ENCODE measurements at places on chromosomes 3 and 15.

DNA sequence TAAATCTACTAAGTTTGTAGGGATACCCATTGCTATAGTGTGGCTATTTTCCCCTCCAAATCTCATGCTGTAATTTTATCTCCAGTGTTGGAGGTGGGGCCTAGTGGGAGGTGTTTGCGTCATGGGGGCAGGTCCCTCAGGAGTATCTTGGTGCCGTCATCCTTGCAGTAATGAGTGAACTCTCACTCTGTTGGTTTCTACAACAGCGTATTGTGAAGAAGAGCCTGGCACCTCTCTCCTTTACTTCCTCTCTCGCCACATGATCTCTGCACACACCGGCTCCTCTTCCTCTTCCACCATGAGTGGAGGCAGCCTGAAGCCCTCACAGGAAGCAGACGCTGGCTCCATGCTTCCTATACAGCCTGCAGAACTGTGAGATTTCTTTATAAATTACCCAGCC lies 34.0 kb upstream of the TRPM1 start:
- no peak for DNase-seq

DNA sequence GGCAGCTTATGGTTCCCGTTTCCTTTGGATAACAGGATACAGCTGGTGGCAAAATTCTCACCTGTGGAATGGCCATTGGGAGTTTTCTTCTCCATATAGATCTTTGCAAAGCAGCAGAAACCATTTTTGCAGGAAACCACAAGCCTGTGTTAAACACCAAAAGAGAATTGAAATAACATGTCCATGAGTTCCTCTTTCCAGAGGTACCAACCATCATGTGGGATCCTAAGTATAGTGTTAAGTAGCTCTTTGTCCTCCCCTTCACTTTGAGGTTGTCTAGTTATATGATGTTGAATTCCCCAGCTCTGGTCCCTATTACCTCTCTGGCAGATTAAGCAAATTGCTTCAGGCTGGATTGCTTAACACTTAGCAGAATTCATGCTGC lies 94.9 kb downstream of the AKAP13 start:
- no peak for DNase-seq

- no peak for DNase-seq
Observed at GRCh38 chr3:42189001-42189460, 77.0 kb downstream of the CCK start.

DNA sequence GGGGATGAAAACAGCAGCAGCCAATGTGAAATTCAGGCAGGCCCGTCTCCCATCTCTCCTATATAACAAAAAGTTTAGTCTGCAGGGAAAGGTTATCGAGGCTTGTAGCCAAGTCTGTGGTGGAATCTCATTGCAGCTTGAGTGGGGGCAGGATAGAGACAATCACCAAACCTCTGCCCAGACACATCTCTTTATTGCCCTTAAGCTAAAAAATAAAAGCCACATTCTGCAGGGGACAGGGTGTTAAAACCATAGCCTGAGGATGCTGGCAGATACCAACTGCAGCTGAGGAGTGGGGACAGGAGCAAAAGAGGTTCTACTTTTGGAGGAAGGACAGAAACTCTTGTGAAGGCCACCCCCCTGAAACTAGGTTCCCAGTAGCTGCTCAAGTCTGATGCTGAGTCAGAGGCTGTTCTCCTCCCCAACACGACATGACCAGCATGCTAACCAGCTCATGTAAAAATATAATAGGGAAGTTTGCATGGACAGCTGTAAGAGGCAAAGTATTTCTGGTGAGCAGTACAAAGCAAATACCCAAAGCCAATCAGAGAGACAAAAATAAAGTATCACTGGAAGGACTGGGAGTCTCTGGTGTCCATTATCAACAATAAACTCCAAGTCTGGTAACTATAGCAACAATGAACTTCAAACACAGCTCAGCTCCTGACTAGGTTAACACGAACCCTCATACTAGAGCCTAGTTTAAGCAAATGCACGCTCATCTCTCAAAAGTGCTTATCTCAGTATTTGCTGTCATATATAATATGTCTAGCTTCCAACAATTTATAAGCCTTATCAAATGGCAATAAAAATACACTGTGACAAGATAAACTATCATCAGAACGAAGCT lies 362.2 kb upstream of the SLCO3A1 start:
- no peak for DNase-seq

DNA sequence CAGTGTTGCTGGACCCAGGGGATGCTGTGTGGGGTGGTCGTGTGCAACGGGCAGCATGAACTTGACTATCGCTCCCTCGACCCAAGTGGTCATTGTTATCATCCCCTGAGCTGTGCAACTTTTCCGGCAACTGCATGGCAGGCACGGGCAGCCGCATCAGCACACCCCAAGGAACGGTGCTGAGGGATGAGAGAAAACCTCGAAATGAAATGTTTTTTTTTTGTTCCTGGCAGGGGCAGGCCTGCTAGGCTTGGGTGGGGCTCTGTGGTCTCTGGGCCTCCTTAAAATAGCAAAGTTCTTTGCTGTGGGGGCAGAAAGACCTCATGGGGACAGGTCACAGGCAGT lies 51.4 kb downstream of the CORO2B start:
- DNase-seq = no peak

GRCh38 chr3:109819734-109820133 lies 482.4 kb upstream of the DPPA4 start:
- DNase-seq = no peak

DNA sequence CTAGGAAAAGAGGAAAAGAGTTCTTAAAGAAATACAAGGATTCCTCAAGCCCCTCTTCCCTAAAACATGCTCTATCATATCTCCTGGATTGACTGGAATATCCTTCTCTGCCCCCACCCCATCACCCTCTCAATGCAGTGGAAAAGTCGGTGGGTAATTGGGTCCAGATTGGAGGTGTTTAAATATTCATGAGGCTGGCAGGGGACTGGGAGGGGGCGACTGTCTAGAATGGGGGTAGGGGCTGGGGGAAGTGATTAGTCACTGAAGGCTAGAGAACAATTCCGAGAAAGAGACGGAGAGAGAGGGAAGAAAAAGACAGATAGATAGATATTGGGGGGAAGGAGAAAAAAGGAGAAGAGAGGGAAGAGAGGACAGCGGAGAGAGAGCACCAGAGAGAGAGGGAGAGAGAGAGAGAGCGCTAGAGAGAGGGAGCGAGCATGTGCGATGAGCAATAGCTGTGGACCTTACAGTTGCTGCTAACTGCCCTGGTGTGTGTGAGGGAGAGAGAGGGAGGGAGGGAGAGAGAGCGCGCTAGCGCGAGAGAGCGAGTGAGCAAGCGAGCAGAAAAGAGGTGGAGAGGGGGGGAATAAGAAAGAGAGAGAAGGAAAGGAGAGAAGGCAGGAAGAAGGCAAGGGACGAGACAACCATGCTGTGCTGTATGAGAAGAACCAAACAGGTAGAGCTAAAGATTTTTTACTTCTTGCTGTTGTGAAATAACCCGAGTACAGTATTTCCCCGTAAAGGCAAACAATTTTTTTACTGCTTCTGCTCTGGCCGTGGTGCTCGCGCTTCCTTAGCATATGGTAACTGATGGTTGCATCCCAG lies at the start of gene GAP43:
TSS of gene GAP43 (plus strand) at position 467 of the 825 bp plus-strand sequence. CDS start at position 647, 180 bp downstream.
- peak; percentile 56 for DNase-seq

DNA sequence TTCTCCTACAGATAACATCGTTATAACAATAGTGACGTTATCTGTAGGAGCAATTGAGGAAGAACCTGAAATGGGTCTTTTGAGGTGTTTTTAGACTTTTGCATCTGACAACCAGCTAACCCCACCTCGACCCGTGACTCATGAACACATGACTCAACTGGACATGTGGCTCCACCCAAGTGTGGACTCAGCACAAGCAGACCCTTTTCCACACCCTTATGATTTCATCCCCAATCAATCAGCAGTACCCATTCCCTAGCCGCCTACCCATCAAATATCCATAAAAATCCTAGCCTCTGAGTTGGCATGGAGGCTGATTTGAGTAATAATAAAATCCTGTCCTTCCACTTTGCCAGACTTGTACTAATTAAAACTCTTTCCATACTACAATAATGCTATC lies 255.4 kb downstream of the ARPP21 start:
- DNase-seq = no peak

GRCh38 chr15:96627031-96627568 lies 296.6 kb downstream of the NR2F2 start:
- DNase-seq = no peak

GRCh38 chr3:159080256-159080655 lies 278.4 kb downstream of the MFSD1 start:
- no peak for DNase-seq

DNA sequence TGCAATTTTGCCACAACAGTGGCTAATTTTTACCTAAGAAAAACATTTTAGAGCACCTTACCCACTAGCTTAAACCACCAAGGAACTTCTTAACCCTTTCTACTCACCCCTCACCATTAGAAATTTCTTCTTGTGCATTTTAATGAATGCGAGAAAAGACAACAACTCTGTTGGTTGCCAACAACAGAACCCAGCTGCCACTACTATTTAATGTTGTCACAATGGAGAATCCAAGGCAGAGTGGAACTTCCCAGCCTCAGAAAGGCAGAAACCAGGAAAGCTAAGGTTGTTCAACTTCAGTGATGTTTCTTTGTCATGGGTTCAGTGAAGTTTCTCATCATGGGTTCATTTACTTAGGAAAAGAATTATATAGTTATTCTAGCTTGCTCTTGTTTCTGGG lies 325.2 kb upstream of the ARL6 start:
- no peak for DNase-seq

GRCh38 chr15:99753066-99753465 lies 19.8 kb upstream of the LYSMD4 start:
- no peak for DNase-seq

GRCh38 chr3:50251220-50251619 lies 15.2 kb downstream of the GNAI2 start:
- no peak for DNase-seq

- no peak for DNase-seq
Observed at GRCh38 chr15:41331281-41331680, 1.1 kb downstream of the OIP5 start.

DNA sequence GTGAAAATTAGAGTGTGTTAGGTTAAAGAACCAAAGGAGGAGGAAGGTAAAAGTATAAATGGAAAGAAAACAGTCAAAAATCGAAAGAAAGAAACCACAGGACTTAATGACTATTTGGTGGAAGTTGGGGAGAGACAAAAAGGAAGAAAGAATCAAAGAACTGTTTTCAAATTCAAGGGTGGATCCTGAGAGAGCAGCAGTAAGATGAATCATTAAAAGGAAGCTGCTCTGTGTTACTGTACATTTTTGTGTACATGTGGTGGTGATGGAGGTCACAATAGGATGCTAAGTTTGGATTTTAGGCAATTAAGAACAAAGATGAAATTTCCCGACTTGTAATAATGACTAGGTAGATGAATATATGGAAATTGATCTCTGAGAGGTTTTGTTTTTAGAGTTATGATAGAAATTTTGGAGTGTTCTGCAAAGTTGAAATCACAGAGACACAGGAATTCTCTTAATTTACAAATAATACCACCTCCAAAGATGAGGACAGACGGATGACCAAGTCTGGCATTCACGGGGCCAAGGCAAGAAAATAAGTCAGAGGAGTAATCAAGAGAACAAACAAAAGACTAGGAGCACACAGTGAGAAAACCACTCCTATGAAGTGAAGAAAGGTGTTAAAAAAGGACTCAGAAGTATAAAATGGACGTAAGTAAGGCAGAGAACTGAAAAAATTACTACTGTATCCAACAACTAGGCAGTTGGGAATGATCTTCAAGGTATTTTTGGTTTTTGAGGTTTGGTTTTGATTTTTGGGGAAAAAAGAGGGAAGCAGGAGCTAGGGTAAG lies 7.1 kb downstream of the DHX36 start:
- no peak for DNase-seq

DNA sequence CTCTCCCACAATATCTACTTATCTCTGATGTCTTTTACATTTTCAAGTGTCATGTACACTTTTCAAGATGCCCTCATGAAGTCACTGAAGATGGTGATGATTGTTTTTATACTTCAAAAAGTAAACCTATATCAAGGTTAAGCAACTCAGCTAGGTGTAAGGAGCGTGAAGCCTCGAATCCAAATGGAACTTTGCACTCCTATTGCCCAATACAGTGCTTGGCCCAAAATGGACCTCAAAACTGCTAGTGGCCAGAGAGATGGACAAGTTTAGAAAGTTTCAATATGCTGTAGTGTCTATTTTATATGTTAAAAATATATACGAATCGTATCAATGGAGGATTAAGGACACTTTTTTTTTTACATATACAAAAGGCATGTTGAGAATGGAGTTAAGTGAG lies 167.7 kb downstream of the CHL1 start:
- no peak for DNase-seq

DNA sequence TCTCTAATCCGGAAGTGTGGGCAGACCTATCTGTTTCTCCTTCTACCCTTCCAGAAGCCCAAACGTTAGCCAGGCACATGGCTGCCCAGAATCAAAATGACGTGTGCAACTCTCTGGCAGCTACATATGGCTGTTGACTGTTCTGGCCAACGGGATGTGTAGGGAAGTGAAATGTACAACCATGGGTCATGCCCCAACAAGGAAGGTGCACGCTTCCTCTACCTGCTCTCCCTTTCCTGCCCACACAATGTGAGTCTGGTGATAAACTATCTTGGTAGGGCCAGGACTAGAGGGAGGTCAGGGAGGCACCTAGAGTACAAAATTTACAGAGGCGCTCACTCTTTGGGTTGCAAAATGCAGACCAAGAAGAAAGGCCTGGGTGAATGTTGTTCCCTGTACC lies 495.9 kb upstream of the PROK2 start:
- DNase-seq = no peak

GRCh38 chr15:22978691-22979237 lies 1.4 kb downstream of the CYFIP1 start:
- no peak for DNase-seq

DNA sequence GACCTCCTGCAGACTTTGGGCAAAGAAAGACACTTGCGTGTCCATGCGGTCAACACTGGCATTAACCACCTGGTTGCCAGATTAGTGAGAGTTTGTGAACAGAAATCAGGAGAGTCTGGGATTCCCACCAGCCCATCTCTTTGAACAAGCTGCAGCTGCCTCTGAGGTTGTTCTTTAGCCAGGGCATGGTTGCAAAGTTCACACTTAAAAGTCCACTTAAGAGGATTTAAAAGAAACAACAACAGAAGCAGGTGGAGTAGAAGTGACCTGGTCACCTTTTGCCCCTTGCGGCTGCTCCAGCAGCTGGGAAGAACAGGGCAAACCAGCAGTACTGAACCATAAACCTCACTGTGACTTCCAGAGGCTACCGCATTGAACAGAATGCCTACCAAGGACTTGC lies 97.3 kb downstream of the FOXB1 start:
- no peak for DNase-seq

GRCh38 chr3:112038863-112039262 lies 4.3 kb downstream of the TMPRSS7 start:
- DNase-seq = peak; percentile 10

- no peak for DNase-seq
Observed at GRCh38 chr3:3177861-3178497, 1.5 kb downstream of the CRBN start.

- DNase-seq = no peak
Observed at GRCh38 chr15:77774350-77774749, 141.6 kb upstream of the LINGO1 start.

GRCh38 chr15:83486363-83486762 lies 39.2 kb downstream of the SH3GL3 start:
- no peak for DNase-seq

DNA sequence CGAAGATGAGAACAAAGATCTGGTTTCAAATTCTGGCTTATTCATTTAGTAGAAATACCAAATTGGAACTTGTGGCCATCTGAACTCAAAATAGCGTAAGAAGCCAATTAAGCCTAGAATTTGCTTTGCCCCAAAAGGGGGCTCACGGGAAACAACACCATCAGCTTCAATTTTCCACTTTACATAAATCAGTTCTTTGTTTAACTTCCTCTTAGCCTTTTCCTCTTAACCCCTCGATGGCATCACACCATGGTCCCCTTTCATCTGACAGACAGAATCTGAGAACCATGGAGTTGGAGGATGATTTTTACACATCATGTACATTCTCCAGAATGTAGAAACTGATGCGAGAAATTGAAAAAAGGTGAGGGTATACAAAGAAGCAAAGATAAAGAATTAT lies 207.0 kb downstream of the FOXP1 start:
- DNase-seq = no peak
